ENCODE measurements at places on chromosomes 7 and 10. TPM values are rescaled to one million over a fixed set of nuclear protein-coding genes. Genes with fewer than 3 reads are reported as not detected.

DNA sequence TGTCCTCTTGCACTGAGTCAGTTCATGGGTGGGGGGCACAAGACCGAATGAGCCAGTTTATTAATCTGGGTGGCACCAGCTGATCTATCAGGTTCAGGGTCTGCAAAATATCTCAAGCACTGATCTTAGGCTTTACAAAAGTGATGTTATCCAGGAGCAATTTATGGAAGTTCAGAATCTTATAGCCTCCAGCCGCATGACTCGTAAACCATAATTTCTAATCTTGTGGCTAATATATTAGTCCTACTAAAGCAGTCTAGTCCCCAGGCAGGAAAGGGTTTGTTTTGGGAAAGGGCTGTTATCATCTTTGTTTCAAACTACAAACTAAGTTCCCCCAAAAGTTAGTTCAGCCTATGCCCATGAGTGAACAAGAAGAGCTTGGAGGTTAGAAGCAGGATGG is 33.9 kb downstream of the AKR1C8 start:
- H3K4me3 ChIP-seq, result no peak overlapping the region
- no peak for DNase-seq
- H3K27me3 ChIP-seq, result no peaks in the 10 kb centered on the region
- no peaks in the 10 kb centered on the region for H3K4me1 ChIP-seq

GRCh38 chr7:25381818-25382589 is 153.7 kb upstream of the NPVF start:
- no peak for DNase-seq
- no peak overlapping the region for H3K4me3 ChIP-seq
- peaks cover 26% of the 10 kb centered on the region for H3K4me1 ChIP-seq
- no peaks in the 10 kb centered on the region for H3K27me3 ChIP-seq
- H3K36me3 ChIP-seq, result no peaks in the 10 kb centered on the region

DNA sequence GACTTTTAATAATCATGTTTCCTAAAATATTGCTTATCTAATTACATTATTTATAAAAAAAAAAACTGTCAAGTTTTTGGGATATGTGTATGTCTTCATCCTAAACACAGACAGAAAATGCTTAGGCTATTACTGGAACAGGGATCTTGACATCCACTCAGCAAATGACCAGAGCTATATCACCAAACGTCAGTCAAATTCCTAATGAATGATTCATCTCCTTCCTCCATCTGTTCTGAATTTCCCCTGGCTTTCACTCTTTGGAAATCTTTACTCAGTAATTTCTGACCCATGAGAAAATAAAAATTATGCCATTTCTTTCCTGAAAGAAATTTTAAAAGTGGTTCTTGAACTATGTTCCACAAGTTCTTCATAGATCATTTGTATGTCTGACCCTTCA is 552.4 kb upstream of the KCND2 start:
- H3K4me1 ChIP-seq, result no peaks in the 10 kb centered on the region
- H3K4me3 ChIP-seq, result no peak overlapping the region
- H3K27ac ChIP-seq, result no peak overlapping the region
- DNase-seq, result no peak
- no peaks in the 10 kb centered on the region for H3K36me3 ChIP-seq

Gene ZNF365
- total RNA-seq, result 0.16 TPM

DNA sequence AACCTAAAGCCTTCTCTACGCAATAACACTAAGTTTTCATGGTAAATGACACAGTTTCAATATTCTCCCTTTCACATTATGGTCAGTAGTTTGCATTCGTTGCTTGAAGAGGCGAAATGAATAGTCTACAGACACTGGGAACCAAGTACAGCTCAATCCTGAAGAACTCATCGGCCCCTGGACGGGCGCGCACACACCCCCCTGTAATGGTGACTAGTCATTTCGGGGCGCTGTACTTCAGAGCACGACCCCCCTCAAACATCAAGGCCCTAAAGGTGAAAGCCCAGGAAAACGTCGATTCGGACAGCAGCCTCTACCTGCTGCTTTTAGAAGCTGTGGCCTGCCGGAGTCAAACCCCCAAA is 1.0 kb downstream of the NT5C2 start:
- H3K4me1 ChIP-seq, result peaks cover 17% of the 10 kb centered on the region
- no peak for DNase-seq
- H3K27me3 ChIP-seq, result no peaks in the 10 kb centered on the region
- peak overlapping the region; percentile 97 for H3K27ac ChIP-seq
- H3K4me3 ChIP-seq, result peak overlapping the region; percentile 94

Gene MET
- total RNA-seq, result 25.8 TPM

Gene SYCE1
- total RNA-seq, result not detected

- H3K27ac ChIP-seq, result no peak overlapping the region
- no peaks in the 10 kb centered on the region for H3K36me3 ChIP-seq
- no peak overlapping the region for H3K4me3 ChIP-seq
- DNase-seq, result no peak
These were observed 53.0 kb upstream of the EBF3 start for GRCh38 chr10:130016993-130017630.

DNA sequence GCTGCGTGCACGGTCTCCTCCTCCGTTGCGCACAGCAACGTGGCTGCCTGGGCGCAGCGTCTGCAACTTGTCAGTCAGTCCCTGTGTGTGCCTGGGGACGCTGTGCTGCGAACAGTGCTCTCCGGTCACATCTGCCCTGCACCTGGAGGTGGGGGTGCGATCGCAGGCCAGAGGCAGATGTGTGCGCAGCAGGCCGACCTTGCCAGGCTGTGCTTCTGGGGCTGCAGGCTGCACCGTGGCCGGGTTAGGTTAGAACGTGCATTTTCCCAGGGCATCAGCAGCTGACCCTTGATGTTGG is 8.2 kb upstream of the GET4 start:
- H3K4me3 ChIP-seq, result peak overlapping the region; percentile 53
- no peak for DNase-seq
- peak overlapping the region; percentile 95 for H3K27ac ChIP-seq

Gene FZD1
- 20.0 TPM for total RNA-seq

DNA sequence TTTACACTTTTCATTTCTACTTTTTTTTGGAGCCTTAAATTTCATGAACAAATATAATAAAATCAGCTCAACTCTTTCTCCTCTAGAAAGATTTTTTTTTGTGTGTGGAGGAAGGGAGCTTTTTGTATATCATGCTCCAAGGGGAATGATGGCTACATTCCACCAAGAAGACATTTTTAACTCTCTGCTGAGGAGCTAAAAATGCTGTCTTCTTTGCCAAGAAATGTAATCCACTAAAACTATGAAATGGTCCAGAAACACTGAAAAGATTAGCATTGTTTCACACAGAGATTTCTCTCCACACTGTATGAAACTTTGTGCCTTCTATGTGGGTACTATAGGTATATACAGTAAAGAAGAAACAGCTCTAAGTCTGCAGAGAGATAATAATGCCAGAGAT is 74.1 kb upstream of the ANK3 start:
- H3K36me3 ChIP-seq, result no peaks in the 10 kb centered on the region
- H3K27ac ChIP-seq, result no peak overlapping the region
- no peaks in the 10 kb centered on the region for H3K27me3 ChIP-seq
- no peaks in the 10 kb centered on the region for H3K4me1 ChIP-seq

DNA sequence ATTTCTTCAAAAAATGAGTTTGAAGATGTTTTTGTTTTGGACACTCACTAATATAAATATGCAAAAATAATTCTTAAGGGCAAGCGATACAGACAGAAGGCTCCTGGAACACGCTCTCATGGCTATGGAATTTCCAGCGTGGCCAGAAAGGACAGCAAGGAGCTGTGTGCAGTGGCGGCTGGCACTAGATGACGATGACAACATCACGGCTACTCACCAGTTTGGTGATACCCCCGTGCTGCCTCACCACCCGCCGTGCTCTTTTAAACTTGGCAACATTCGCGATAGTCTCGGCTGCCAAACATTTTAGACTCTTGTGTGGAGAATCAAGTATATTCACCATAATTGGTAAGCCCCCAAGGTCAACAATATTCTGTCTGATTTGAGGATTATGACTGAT is 54.9 kb downstream of the ODAD2 start:
- H3K36me3 ChIP-seq, result no peaks in the 10 kb centered on the region
- no peak overlapping the region for H3K4me3 ChIP-seq
- no peak overlapping the region for H3K27ac ChIP-seq
- DNase-seq, result no peak
- no peaks in the 10 kb centered on the region for H3K27me3 ChIP-seq
- no peaks in the 10 kb centered on the region for H3K4me1 ChIP-seq

- H3K4me1 ChIP-seq, result no peaks in the 10 kb centered on the region
- H3K4me3 ChIP-seq, result no peak overlapping the region
- no peaks in the 10 kb centered on the region for H3K36me3 ChIP-seq
- H3K27ac ChIP-seq, result no peak overlapping the region
- no peak for DNase-seq
These were observed 134.4 kb downstream of the CSTF2T start for GRCh38 chr10:51564896-51565510.

DNA sequence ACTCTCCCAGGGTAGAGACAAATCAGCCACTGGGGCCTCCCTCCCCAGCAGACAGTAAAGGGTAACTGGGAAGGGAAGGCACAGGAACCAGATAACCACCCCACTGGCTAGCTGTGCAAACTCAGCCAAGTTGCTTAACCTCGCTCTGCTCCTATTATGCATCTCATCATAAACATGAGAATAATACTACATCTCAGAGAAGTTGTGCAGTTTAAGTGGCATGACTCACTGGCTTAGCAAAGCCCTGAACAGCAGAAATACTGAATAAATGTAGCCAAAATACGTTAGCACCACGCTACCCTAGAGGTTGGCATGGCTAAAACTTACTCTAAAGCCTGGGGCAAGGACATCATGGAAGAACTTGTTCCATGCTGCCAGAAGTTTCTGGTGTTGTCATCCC is 128.1 kb upstream of the ANK3 start:
- no peaks in the 10 kb centered on the region for H3K27me3 ChIP-seq
- no peak for DNase-seq
- no peaks in the 10 kb centered on the region for H3K4me1 ChIP-seq
- no peaks in the 10 kb centered on the region for H3K36me3 ChIP-seq
- no peak overlapping the region for H3K27ac ChIP-seq

Gene PRLHR
- not detected for total RNA-seq

Gene PRKAR2B
- 64.1 TPM for total RNA-seq

DNA sequence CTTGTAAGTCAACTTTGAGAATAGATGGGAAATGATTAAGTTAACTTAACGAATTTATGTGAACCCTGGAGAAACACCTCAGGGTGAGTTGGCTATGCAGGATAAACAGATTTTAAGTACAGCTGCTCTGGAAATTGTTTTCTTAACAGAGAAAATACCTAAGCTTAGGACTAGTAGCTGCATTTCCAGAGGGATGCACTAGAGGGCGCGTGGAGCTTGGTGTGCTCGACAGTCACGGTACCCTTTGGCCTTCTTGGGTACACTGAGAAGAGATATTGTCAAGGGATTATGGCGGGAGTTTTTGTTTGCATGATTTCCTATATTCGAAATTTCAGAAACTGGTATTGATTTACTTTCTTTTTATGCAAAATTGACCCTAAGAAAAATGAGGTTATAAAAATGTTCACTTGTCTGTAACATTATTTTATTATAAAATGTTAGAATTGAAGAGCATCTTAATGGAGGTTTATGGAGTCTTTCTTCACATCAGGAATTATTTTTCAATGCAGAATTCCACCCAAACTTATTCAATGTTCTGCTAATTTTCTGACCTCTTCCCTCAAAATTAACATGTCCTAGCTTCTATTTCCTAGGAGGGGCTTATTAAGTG is 58.4 kb upstream of the MYO3A start:
- H3K36me3 ChIP-seq, result no peaks in the 10 kb centered on the region
- H3K27me3 ChIP-seq, result no peaks in the 10 kb centered on the region
- peak; percentile 53 for DNase-seq
- no peaks in the 10 kb centered on the region for H3K4me1 ChIP-seq

DNA sequence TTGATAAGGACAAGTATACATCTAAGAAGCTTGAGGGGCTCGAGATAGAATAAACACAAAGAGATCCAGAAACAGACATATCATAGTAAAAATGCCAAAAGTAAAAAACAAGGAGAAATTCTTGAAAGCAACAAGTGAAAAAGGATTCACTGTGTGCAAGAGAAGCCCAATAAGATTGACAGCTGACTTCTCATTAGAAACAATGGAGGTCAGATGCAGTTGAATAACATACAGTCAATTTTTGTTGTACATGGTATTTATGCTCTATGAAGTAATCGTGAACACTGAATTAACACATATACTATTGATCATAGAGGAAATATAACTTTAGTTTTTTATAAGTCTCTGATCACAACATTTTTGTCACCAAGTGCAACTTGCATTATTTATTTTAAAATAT is 982.8 kb upstream of the SORCS1 start:
- no peaks in the 10 kb centered on the region for H3K36me3 ChIP-seq
- no peak for DNase-seq
- no peak overlapping the region for H3K27ac ChIP-seq
- H3K4me3 ChIP-seq, result no peak overlapping the region
- no peaks in the 10 kb centered on the region for H3K27me3 ChIP-seq

Gene CCAR1
- total RNA-seq, result 70.8 TPM

GRCh38 chr7:2336626-2337299 is 17.9 kb upstream of the EIF3B start:
- no peaks in the 10 kb centered on the region for H3K4me1 ChIP-seq
- no peaks in the 10 kb centered on the region for H3K27me3 ChIP-seq
- no peak for DNase-seq
- H3K27ac ChIP-seq, result no peak overlapping the region
- no peak overlapping the region for H3K4me3 ChIP-seq
- no peaks in the 10 kb centered on the region for H3K36me3 ChIP-seq

GRCh38 chr7:27434756-27435400 is 192.3 kb downstream of the EVX1 start:
- H3K4me1 ChIP-seq, result no peaks in the 10 kb centered on the region
- H3K27ac ChIP-seq, result no peak overlapping the region
- H3K4me3 ChIP-seq, result no peak overlapping the region

GRCh38 chr7:94303695-94304094 is 91.0 kb upstream of the COL1A2 start:
- peak overlapping the region; percentile 19 for H3K27ac ChIP-seq
- no peaks in the 10 kb centered on the region for H3K4me1 ChIP-seq
- no peak for DNase-seq
- H3K27me3 ChIP-seq, result no peaks in the 10 kb centered on the region
- H3K4me3 ChIP-seq, result no peak overlapping the region
- no peaks in the 10 kb centered on the region for H3K36me3 ChIP-seq

- H3K4me3 ChIP-seq, result no peak overlapping the region
- no peaks in the 10 kb centered on the region for H3K36me3 ChIP-seq
- H3K27me3 ChIP-seq, result no peaks in the 10 kb centered on the region
- H3K27ac ChIP-seq, result no peak overlapping the region
- H3K4me1 ChIP-seq, result no peaks in the 10 kb centered on the region
These were observed 112.8 kb downstream of the BUB3 start for GRCh38 chr10:123266971-123267370.
